ENCODE measurements at places on chromosomes 5 and 9.

DNA sequence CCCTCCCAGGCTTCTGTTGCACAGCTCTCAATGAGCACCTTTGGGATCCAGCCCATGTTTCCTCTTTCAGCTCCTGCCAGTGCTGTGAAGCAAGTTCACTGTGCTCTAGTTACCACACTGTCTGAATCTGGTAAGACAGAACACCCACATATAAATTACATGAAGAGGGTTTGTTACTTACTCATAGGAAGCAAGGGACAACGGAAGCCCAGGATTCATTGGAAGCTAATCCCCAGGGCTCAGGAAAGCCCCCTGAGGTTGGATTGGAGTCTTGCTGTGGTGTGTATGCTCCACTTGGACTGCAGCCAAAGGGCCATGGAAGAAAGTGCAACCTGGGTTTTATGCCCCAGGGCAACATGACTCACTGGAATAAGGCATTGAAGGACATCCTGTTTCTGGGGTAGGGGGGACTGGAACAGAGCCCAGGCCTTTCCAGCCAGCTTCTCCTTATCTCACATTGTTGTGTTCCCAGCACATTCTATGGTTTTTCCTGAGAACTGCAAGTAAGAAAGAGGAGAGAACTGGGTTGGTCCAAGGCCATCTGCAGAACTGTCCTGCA, 15.6 kb upstream of the CLK4 start:
- no peak for DNase-seq

DNA sequence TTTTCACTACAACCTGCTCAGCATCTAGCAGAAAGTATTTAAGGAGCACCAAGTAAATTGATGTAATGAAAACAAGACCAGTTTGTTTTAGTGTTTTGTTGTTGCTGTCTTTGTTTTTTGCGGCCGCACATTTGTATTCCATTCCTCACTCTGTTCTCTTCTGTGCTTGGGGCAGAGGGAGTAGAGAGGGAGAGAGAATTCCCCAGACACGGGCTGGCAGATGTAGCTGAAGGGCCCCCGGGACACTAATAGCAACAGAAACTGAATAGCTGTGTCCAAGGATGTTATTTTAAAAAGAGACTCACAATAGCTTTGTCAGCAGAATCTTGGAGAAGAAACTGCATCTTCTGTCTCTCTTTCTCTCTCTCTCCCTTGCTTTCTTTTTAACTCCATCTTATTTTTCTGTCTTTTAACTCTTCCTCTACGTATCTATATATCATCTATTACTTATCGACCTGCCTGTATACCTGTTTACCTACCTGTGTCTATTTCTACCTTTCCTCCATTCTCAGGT, 145.3 kb downstream of the PAPPA start:
- no peak for DNase-seq

DNA sequence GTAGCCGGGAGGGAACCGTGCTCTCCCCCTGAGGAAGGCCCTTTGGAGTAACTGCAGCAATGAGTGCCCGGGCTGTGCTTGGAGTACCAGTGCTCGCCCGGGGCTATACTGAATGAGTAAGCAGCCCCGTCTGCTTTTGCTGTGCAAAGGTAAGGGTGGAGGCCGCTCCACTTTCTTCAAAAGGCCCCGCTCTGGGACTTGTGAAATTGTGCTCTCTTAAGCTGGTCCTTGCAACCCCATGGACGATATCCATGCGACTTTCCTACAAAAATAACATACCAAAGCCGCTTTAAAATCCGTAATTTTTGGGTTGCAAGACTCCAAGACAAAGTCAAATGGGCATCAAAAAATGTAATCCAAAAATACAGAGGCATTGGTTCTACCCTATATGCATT, 578 bp upstream of the TNFAIP8 start:
- DNase-seq, result no peak

- DNase-seq, result no peak
Measured at GRCh38 chr5:87627363-87627762, 214.6 kb upstream of the CCNH start.

GRCh38 chr5:169944922-169945680, 35.2 kb downstream of the INSYN2B start:
- DNase-seq, result no peak

DNA sequence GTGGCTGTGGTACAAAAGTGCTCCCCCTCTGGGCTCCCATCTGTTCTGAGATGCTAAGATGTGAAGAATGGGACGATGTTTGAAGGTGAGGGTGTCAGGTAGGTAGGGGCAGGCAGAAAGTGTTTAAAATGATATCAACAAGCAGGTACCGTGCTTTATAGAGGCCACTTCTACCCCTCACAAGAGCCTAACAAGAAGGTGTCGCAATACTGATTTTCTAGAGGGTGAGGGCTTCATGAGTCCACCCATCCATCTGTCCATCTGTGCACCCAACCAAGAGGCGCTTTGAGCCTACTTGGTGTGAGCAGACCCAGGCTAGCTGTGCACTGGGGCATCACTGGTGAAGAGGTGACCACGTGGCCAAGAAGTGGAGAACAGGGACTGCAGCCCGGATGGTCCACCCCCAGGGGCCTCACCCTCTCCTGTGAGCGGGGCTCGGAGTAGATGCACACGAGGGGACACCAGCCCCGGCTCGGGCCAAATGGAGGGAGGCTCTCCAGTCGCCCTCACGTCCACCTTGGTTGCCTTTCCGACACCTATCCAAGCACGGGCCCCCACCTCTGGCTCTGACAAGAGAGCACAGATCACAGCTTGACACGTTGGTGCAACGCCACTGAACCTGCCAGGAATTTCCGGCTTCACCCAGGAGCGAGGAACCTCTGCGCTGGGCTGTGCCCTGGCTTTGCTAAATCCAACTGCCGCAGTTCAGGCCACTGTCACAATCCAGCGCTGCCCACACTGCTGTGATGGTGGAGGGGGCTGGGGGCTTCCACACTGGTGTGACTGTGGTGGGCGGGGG, 34.5 kb downstream of the CRB2 start:
- DNase-seq, result no peak

DNA sequence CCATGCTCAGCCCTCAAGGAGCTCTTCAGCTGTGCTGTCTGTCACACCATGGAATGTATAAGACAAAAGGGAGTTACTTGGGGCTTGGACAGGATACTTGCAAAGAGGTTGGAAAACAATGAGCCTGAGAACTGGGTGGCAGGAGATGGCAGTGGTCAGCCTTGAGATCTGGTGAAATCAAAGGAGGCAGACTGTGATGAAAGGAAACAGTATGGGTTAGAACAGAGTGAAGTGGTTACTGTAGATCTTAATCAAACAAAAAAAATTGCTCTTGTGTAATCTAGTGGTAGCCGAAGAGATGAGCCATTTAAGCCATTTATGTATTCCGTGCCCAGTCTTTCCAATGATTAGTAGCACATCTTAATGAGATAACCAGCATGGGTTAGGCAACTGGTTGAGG, 142.2 kb downstream of the SV2C start:
- DNase-seq, result no peak

DNA sequence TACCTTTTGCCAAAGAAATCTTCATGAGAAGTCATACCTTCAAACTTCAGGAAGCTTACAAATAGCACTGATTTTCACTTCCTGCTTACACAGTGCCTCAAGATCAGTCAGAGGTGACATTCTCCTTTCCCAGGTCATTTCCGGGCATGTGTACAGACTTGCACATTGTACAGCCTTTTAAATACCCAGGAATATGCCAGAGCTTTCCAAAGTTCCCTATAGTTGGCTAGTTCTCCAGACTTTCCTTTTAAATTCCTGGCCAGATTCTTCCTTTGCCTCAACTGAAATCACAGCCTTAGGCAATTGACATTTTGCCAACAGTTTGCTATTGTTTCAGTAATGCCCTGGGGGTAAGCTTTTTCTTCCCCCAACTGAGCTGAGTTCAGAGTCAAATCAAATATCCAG, 47.2 kb downstream of the RFX3 start:
- DNase-seq, result no peak

DNA sequence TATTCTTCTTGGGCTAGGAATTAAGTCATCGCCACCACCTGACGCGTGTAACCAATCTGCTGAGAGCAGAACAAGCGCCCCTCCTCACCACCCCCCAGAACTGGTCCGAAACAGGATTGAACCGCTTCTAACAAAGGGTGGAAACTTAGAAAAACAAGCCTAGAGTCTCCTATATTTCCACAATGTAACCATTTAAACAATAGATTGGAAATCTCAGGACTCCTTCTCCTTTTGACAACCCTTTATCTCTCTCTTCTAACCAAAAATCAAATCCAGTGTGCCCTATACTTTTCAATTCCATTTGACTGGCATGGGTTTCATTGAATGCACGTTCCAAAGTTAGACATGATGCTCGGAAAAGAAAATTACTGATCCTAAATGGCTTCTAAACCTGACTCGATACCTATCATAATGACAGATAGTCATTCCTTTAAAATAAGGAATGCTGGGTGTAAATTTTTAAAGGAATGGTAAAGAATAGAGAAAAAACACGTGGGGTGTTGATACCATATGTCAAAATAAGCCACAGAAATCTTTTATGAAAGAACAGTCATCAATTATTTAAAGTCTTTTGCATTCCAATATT, 1.2 kb downstream of the ARRDC3 start:
- DNase-seq, result peak; percentile 66

DNA sequence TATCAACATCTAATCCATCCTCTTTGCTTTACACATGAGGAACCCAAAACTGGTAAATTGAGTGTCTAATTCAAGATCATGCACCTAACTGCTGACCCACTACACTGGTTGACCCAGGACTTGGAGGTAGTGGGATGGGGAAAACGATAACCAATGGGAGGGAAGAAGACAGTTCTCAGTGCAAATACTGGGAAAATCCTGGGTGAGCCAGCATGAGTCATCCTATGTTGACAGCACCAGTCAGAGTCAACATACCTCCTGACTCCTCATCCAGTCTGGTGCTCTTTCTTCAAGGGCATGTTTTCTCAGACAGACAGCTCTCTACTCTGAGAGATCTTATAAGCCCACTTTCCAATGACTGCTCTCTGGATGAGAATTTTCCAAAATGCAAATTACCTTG, 232.8 kb upstream of the PTGER4 start:
- DNase-seq, result no peak

DNA sequence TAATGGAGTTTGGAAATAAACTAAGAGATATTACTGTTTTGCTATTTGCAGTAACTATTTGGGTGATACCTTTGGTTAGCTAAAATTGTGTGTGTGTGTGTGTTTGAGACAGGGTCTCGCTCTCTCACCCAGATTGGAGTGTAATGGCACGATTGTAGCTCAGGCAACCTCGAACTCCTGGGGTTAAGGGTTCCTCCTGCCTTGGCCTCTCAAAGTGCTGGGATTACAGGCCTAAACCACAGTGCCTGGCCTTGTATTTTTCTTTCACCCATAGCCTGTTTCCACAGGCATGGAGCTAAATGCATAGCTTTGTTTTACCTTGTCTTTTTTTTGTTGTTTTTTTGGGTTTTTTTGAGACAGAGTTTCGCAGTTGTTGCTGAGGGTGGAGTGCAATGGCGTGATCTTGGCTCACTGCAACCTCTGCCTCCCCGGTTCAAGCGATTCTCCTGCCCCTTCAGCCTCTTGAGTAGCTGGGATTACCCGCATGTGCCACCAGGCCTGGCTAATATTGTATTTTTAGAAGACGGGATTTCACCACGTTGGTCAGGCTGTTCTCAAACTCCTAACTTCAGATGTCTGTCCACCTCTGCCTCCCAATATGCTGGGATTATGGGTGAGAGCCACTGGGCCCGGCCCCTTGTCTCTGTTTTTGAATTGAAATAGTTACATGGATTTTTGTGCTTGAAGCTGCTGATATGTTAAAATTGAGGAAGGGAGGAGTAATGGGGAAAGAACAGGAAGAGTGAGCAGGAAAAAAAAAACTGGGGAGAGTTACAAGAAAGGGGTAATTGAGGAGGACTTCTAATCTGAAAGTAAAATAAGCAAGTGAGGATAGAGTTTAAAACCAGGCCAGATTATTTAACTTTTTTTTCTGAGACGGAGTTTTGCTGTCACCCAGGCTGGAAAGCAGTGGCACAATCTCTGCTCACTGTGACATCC, 5.7 kb downstream of the GPBP1 start:
- no peak for DNase-seq

DNA sequence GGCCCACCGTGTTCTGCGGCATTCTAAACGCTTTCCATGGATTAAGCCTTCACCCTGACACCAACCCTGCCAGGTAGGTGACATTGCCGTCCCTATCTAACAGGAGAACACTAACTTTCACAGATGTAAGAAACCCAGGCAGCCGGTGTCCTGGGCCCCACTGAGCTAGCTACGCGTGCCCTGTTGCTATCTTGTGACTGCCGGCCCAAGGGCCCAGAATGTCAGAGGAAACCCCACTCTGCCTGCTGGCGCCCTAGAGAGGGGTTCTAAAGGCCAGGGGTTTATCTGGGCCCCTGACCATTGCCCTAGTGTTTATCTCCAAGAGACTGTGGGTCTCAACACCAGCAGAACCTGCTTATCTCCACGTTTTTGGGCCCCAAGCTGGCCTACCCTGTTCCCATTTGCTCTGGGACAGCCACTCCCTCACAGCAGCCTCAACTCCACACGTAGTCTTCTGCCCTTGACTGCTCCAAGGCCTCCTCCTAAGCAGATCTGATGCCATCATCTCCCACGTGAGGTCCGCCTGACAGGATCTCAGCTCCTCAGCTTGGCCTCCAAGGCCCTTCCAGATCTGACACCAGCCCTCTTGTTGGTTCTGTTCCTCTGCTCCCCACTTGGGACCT, 18.1 kb upstream of the ZBTB34 start:
- DNase-seq, result no peak

GRCh38 chr9:33248606-33249005, 8.6 kb downstream of the SPINK4 start:
- DNase-seq, result no peak

DNA sequence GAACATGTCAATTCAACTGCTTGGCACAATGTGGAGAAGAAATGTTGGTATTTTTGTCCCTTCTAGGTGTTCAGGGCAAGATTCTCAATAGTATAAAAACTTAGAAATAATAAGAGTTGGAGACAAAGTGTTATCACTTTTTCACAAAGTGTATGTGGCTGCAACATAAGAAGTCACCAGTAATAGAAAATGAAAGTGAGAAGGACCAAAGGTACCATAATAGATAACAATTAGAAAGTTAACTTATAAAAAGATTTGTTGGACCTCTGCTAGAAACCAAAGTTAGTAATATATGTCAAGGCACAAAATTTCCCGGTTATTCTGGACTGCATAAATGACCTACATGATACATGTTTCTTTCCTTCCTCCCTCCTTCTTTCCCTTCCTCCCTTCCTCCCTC, 1535.3 kb downstream of the EFNA5 start:
- DNase-seq, result no peak

Measured in stimulated activated CD8-positive, alpha-beta memory T cell treated with anti-CD3 and anti-CD28 coated beads, Interleukin-7, amount 100 ng/mL, for 4 hours (primary cell).